Melanocyte of skin (primary cell): ENCODE measurements at places on chromosomes 2 and 18. TPM values are rescaled to one million over a fixed set of nuclear protein-coding genes. Genes with fewer than 3 reads are reported as not detected.

FARSB gene
- total RNA-seq, result 15.5 and 23.3 TPM in 2 replicates

RBM44 gene
- 0.34 and 0.36 TPM in 2 replicates for total RNA-seq

PID1 gene
- 3.3 and 4.5 TPM in 2 replicates for total RNA-seq

SLC8A1 gene
- total RNA-seq, result 8.0 and 12.6 TPM in 2 replicates

KCNF1 gene
- total RNA-seq, result under 0.01 TPM in 2 replicates

SPP2 gene
- total RNA-seq, result not detected in 2 replicates

UCN gene
- total RNA-seq, result 0.67 and 1.1 TPM in 2 replicates

GAD1 gene
- 0.46 and 0.67 TPM in 2 replicates for total RNA-seq

SLC19A3 gene
- 4.0 and 4.1 TPM in 2 replicates for total RNA-seq

KCNK3 gene
- 0.33 TPM in 1 of 2 replicates, not detected in the other for total RNA-seq

NEB gene
- total RNA-seq, result 1.4 and 2.3 TPM in 2 replicates

DES gene
- 0.31 TPM in 1 of 2 replicates, not detected in the other for total RNA-seq

COBLL1 gene
- total RNA-seq, result 13.7 and 16.8 TPM in 2 replicates

NIF3L1 gene
- 41.3 and 48.6 TPM in 2 replicates for total RNA-seq

SUCLG1 gene
- total RNA-seq, result 52.7 and 82.9 TPM in 2 replicates

SCTR gene
- total RNA-seq, result not detected in 2 replicates

MYCN gene
- total RNA-seq, result under 0.01 TPM in 1 of 2 replicates, not detected in the other

EFEMP1 gene
- 13.1 and 19.6 TPM in 2 replicates for total RNA-seq

GREB1L gene
- total RNA-seq, result under 0.01 and 1.1 TPM in 2 replicates

TCF4 gene
- 10.6 and 24.3 TPM in 2 replicates for total RNA-seq

ZNF804A gene
- not detected in 2 replicates for total RNA-seq

KIAA2012 gene
- total RNA-seq, result not detected in 2 replicates

NAPG gene
- 38.2 and 46.9 TPM in 2 replicates for total RNA-seq

OXER1 gene
- 0.34 TPM in 1 of 2 replicates, not detected in the other for total RNA-seq

MROH2A gene
- not detected in 2 replicates for total RNA-seq

CFAP53 gene
- under 0.01 and 0.69 TPM in 2 replicates for total RNA-seq

SLC9A4 gene
- total RNA-seq, result not detected in 2 replicates

APOB gene
- total RNA-seq, result under 0.01 TPM in 1 of 2 replicates, not detected in the other

CFLAR gene
- 18.6 and 42.1 TPM in 2 replicates for total RNA-seq

INO80D gene
- total RNA-seq, result 11.7 and 12.7 TPM in 2 replicates

ANKRD30BL gene
- total RNA-seq, result not detected in 2 replicates

PSD4 gene
- total RNA-seq, result 2.2 and 2.8 TPM in 2 replicates

POTEI gene
- not detected in 2 replicates for total RNA-seq

SERPINB13 gene
- total RNA-seq, result not detected in 2 replicates

TMEM214 gene
- total RNA-seq, result 43.7 and 52.0 TPM in 2 replicates

CNTNAP5 gene
- total RNA-seq, result not detected in 2 replicates

AMER3 gene
- not detected in 2 replicates for total RNA-seq

MARCO gene
- not detected in 2 replicates for total RNA-seq

RGPD4 gene
- under 0.01 TPM in 1 of 2 replicates, not detected in the other for total RNA-seq

AOX1 gene
- total RNA-seq, result 0.77 and 1.7 TPM in 2 replicates

DPP4 gene
- 152 and 176 TPM in 2 replicates for total RNA-seq

DLGAP1 gene
- total RNA-seq, result 16.4 and 16.9 TPM in 2 replicates

INPP5D gene
- under 0.01 TPM in 1 of 2 replicates, not detected in the other for total RNA-seq

ADD2 gene
- total RNA-seq, result 0.67 and 2.6 TPM in 2 replicates

CRYBA2 gene
- total RNA-seq, result 0.34 and 0.36 TPM in 2 replicates

MSTN gene
- under 0.01 and 0.15 TPM in 2 replicates for total RNA-seq

NEURL3 gene
- total RNA-seq, result under 0.01 and 0.34 TPM in 2 replicates

LYG1 gene
- 0.77 TPM in 1 of 2 replicates, not detected in the other for total RNA-seq

WDFY1 gene
- 252 and 263 TPM in 2 replicates for total RNA-seq

LOXHD1 gene
- total RNA-seq, result not detected in 2 replicates

CD207 gene
- 0.34 and 0.36 TPM in 2 replicates for total RNA-seq
